Suppressor macrophage (primary cell): ENCODE measurements at places on chromosomes 3 and 15.

GRCh38 chr15:25362545-25362944 is 76.3 kb downstream of the UBE3A start:
- DNase-seq: no peak

- no peak for DNase-seq
Observed at GRCh38 chr15:25848784-25849156, 14.4 kb downstream of the ATP10A start.

- no peak for DNase-seq
Observed at GRCh38 chr15:38876211-38876610, 311.6 kb upstream of the RASGRP1 start.

GRCh38 chr3:147157631-147158030 is 248.7 kb downstream of the ZIC4 start:
- no peak for DNase-seq

DNA sequence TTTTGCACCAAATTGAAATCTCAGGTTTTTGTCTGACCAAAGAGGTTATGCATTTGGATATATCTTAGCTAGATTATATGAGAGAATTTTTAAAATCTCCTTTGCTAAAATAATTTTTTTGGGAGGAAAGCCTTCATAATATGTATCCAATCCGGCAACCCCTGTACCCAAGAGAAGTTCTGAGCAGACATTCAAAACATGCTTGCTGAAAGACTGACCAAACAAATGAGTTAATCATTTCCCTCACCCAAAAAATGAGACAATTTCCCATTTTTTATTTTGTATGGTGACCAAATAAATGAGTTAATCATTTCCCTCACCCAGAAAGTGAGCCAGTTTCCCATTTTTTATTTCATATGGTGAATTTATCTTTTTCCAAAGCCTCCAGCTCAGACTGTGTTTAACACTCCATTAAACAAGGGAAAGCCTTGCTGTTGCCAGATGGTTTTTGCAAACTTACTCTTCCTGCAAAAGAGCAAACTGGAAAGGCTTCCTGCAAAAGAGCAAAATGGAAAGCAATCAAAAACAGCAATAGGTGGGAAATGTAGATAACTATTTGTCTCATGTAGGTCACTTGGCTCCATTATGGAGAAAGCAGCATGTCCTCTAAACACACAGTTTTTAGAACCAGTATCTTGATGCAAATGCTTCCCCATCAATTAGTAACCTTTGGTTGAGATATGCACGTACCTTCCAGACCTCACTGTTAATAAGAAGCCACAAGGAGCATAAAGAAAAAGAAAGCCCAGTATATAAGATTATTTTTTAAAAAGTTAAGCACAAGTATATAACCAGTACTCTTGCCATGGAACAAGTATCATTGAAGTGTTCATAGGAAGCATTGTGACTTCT is 78.4 kb upstream of the OSTN start:
- no peak for DNase-seq
